ENCODE measurements at places on chromosomes 4 and X.

DNA sequence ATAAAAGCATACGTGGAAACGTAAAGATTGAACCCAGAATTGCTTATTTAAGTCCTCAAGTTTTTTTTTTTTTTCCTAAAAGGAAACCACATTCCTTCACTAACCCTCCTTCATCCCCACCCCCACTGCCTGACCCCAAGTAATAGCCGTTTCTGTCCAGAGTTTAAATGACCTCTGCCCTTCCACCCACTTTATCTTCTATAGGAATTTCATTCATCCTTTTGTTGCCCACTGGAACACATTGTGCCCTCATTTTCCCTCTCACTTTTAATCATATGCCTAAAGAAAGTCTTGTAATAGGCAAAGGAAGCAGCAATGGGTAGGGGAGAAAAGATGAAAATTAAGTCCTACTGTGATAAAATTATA lies 62.7 kb downstream of the SH3RF1 start:
- no peak for DNase-seq

DNA sequence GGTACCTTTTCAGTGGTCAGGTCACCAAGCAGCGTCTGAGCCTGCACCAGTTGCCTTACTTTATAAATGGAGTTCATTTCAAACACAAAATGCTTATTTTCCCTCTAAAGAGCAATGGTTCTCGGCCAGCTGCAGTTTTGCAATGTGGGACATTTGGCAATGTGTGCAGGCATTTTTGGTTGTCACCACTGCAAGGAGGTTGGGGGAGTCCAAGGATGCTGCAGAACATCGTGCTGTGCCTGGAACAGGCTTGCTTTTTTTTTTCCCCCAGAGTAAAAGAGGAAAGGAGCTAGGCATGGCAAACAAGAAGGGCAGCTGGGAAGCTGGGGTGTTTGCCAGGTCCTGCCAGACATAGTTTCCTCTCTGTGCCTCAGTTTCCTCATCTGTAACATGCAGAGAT lies 115.6 kb downstream of the GPR143 start:
- DNase-seq: no peak

DNA sequence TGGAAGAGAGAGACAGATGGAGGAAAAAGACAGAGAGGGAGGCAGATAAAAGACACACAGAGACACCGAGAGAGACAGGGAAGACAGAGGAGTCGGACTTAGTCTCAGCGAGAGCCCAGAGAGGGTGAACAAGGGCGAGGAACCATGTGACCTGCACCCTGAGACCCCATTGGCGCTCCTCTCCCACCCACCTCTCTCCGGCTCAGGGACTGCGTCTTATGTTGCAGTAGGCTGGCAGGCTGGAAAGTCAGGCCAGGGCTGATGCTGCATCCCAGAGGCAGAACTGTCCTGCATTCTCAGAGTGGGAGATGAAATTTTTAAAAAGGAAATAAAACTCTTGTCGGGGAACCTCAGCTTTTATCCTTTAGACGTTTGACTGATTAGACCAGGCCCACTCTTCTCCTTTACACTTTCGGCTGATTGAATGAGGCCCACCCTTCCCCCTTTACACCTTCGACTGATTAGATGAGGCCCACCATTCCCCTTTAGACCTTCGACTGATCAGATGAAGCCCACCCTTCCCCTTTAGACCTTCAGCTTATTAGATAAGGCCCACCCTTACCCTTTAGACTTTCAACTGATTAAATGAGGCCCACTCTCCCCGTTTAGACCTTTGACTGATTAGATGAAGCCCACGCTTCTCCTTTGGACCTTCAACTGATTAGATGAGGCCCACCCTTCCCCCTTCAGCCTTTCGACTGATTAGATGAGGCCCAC lies 29.5 kb upstream of the IL3RA start:
- no peak for DNase-seq

DNA sequence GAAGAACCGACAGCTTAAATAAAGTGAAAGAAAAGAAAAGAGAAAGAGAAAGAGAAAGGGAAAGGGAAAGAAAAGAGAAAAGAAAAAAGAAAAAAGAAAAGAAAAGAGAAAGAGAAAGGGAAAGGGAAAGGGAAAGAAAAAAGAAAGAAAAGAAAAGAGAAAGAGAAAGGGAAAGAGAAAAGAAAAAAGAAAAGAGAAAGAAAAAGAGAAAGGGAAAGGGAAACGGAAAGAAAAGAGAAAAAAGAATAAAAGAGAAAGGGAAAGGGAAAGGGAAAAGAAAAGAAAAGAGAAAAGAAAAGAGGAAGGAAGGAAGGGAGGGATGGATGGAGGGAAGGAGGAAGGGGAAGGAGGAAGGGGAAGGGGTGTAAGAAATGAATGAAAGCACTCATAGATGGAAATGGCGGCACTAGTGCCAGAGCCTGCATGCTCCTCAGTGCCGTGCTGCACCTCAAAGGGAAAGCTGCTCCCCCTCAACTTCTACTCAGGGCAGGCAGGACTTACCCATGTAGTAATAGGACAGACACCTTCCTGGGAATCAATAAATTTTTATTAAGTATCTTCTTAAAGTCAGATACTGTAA lies 70.7 kb downstream of the AFAP1 start:
- DNase-seq: no peak

DNA sequence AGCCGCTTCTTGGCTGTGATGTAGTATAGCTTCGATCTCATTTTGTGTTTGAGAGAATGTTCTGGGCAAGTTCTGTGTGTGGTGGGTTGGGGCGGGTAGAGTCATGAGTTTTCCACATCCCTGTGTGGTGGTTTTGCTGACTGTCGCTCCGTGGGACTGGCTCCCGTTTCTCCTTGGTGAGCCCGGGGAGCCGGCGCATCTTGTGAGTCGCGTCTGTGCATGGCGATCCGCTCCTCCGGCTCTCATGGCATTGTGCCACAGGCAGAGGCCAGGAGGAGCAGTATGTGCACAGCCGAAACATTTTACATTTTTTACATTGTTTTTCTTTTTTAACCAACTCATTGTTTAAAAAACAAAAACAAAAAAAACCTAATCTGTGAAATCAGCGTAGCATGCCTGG lies 27.7 kb upstream of the TBC1D14 start:
- DNase-seq: no peak

DNA sequence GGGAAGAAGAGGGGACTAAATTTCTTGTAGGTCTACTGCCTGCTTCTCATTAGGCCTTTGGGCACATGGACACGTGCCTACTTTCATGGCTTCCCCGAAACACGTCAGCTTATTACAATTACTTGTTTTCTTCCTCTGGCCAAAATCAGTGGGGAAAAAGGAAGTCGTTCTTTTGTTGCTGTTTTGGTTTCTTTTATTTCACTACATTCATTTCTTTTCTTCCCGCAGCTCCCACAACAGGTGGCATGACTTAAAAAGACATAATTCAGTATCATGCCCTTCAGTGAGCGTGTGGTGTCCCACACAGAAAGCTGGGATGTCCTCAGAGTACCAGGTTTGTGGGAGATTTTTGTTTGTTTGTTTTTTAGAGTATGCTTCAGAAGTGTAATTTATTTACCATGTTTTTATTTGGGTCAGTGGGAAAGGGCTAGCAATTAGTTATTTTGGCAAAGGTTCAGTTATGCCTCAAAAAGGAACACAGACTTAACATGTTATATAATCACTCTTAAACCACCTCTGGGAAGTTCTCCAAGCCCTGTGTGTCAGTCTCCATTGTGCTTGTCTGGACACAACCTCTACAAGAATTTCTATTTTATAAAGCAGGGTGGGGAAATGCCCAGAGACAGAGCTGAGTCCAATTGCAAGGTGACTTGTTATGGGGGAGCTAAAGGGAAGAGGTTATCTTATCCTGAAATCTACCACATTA lies 44.2 kb upstream of the SPRY1 start:
- no peak for DNase-seq

DNA sequence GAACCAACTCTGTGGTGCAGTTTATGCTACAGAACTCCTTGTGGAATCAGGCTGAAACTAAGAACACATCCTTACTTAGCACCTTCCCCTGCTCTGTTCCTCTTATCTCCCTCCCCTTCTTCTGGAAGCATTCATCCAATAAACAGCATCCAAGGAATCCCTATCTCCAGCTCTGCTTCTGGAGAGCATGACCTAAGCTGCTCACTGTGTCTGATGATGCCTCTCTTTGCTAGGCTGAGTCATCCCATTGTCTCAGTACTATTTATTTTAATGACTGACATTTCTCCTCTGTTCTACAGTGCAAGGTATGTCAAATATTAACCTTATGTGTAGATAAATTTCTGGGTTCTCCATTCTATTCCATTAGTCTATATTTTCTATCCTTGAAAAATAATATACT lies 71.2 kb downstream of the BEND2 start:
- no peak for DNase-seq

All from T follicular helper cell (primary cell).